ENCODE measurements at places on chromosomes 6 and 20.

GRCh38 chr6:143299253-143300166 is 151.0 kb downstream of the ADAT2 start:
- no peak for DNase-seq

GRCh38 chr6:1144842-1145767 is 166.8 kb upstream of the FOXQ1 start:
- DNase-seq = no peak

DNA sequence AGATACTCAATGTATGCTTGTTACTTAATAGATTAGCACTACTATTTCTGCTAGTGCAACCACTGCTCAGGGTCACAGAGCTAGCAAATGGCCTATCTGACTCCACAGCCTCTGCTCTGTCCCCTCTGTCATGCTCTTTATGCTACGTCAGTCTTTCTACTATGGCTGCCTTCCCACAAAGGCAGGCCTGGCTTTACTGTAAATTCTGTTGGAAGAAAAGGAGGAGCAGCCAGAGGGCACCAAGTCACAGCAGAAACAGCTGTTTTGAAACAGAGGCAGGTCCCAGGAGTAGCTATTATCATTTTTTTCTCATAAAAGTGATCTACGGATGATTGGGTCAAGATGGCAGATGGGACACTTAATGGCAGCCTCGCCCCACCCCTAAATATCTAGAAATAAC is 10.0 kb upstream of the ELMO2 start:
- no peak for DNase-seq

GRCh38 chr6:150485161-150485958 is 114.3 kb upstream of the PLEKHG1 start:
- DNase-seq = no peak

DNA sequence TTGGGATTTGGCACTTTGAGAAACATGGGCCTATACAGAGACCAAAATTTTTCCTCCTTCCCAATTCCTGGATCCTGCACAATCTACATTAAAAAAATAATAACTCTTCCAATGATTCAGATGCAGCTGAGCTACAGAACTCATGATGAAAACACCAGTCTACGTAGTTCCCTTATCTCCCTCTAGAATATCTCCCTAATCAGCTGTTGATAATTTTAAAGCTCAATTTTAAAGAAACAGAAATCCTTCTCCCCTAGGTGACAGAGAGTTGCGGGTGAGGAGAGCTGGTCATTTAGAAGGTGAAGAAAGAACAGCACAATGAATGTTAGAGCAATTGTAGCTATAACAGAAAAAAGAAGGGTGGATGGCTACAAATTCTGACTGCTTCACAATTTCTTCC is 175.6 kb upstream of the KCNK16 start:
- DNase-seq = no peak

GRCh38 chr6:168695701-168696100 is 254.7 kb downstream of the SMOC2 start:
- DNase-seq = no peak
